Hindlimb muscle (tissue), 1 donor: ENCODE measurements at places on chromosomes 11 and 22. TPM values are rescaled to one million over a fixed set of nuclear protein-coding genes. Genes with fewer than 3 reads are reported as not detected.

DNA sequence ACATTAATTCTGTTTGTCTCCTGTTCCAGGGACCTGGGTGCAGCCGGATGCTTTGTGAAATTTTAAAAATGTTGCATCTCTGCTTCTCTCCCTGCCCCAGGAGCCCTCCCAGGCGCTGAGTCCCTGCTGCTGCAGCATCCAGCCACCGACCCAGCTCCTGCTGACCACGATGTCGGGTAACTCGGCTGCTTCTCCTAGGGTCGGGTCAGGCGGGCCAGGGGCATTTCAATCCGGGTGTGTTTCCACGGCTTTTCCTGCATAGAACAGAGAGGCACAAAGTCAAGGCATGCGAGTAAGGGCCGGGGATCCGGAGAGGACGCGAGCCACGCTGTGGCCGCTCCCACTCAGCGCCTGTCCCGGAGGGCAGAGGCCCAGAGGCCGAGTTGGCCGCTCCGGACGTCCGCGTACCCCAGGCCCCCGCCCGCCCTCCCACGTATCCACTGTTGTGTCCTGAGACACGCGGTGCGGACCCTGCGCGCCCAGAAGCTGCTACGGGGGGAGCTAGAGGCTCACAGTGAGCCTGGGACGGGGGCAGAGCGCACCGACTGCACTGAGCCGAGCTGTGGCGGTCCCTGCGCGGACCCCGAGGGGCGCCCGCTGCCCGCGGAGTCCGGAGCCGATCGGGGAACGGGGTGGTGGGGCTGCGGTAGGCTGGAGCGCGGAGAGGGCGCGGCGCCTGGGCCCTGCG is at the start of gene POU2AF3:
Gene POU2AF3 (plus strand): TSS at position 134 of the 688 bp plus-strand sequence. CDS start 36 bp downstream, at position 170.
- DNase-seq = no peak

GRCh38 chr22:32904044-32904443 is 102.5 kb downstream of the TIMP3 start:
- no peak for DNase-seq

Gene TMEM218
- polyA plus RNA-seq = 23.3 TPM

GRCh38 chr22:23289851-23290724 is 109.8 kb downstream of the BCR start:
- DNase-seq = no peak

GRCh38 chr11:44747316-44747715 is 20.6 kb downstream of the TSPAN18 start:
- DNase-seq = no peak

GRCh38 chr11:109350091-109350490 is 71.9 kb upstream of the C11orf87 start:
- DNase-seq = no peak

Gene SCGB2A2
- polyA plus RNA-seq = not detected

GRCh38 chr11:46421257-46421880 is 29.8 kb upstream of the CHRM4 start:
- no peak for DNase-seq

DNA sequence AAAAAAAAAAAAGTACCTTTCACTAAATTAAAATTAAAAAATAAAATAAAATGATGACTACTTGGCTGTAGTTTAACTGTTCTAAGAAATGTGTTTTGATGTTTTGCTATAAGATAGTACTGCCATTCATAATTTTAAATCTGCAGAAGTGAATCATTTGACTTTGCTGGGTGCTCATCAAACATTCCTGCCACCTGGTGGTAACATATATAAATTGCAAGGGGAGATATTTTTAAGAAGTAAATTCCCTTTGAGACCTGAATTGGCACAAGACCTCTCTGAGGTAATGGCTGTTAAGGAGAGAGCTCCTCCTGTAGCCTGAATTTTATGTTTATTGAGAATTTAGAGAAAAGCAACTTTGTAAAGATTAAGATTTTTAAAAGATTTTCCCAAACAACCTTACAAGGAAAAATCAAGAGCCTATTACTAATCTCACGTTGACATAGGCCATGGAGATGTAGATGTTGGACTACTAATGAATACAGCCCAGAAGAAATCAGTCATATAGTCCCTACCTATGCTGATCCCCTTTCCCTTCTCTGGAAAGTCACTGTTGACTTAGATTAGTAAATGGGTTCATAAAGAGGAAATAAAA is 11.9 kb upstream of the NARS2 start:
- DNase-seq = no peak

Gene DEFB131B
- not detected for polyA plus RNA-seq

GRCh38 chr11:22177186-22177585 is 15.7 kb upstream of the ANO5 start:
- no peak for DNase-seq

DNA sequence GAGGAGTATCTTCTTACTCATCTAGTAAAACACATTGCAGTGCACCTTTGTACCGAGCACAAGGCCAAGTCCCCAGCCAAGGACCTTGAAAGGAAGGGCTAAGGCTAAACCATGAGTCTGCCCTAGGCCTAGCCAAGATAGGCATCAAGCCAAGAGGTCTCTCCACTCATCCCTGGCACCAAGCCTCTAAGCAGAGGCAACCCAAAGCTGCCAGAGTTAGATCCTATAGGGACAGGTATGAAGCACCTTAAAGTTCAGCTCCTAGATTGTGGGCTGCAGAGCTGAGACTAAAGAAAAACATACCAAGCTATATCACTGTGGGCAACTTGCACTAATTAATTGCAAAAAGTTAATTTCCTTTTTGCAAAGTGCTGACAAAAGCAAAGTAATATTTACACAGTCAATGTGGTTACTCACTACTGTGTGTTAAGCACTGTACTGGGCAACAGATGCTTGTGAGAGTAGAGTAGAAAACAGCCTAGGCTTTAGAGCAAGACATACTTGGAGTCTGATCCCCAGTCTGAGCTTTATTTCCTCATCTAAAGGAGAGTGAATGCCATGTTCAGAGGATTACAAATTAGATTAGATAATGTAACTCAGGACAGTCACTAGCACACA is 7.2 kb downstream of the COA4 start:
- DNase-seq = no peak

GRCh38 chr11:69183613-69184012 is 27.9 kb downstream of the SMIM38 start:
- DNase-seq = no peak

- no peak for DNase-seq
Observed at GRCh38 chr11:3119141-3119821, 45.8 kb downstream of the OSBPL5 start.

Gene NLRP14
- not detected for polyA plus RNA-seq

- no peak for DNase-seq
Observed at GRCh38 chr11:13343067-13343466, 65.5 kb downstream of the BMAL1 start.

Gene BRSK2
- 1.1 TPM for polyA plus RNA-seq

Gene TMEM191B
- not detected for polyA plus RNA-seq

DNA sequence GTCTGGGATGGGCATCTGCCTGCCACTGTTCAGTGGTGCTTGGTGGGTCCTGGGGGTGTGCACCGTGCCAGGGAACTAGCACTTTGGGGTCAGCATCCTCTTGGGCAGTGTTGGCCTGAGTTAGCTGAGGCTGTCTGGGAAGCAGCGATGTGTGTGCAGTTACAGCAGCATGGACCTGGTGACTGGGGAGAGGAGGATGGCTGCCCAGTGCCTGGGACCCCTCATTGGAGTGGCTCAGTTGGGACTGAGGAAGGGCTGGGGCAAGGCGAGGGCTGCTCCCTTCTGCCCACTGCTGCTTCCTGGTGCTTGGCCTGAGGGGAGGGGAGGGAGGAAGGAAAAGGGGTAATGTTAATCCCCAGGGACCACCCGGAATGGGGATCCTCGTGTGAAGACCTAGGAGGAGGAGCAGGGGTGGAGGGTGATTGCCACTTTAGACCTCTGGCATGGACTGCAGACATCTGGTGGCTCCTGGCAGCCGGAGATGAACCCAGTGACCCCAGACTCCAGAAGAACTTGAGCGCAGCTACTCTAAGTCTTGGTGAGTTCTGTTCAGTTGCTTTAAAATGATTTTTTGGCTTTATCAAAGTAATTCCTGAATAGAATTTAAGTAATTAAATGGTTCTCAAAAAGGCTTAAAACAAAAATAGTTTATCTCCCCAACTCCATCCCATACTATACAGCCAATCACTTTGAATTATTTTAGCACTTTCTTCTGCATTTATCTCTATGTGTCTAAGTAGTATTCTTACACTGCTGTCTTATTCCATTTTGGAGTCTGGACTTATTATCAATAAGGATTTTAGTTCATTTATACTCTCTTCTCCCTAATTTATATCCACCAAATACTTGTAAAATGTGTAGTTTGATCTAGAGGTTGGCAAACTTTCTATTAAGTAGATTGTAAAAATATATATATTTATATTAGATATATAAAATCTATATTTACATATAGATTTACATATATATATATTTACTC is 15.4 kb upstream of the TMEM191C start:
- DNase-seq = no peak

Gene TRIM64
- not detected for polyA plus RNA-seq

DNA sequence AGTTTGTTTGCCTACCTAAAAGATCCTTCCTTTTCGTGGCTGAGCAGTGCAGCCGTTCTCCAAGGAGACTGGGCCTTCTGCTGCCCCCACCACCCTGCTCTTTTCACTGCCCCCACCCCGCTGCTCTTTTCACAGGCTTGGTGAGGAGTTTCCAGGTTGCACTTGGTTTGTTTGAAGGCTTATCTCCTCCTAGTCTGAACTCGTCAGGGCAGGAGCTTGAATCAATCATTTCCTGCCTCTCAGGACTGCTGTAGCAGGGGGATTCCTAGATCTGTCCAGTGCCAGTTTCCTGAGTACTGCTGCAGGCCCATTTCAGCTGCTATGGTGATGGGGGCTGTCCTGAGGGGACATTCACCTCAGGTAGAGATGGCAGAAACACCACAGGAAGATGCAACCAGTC is 10.0 kb downstream of the MED15 start:
- no peak for DNase-seq

Gene MOGAT2
- polyA plus RNA-seq = not detected

- no peak for DNase-seq
Observed at GRCh38 chr22:45462034-45462655, 40.5 kb upstream of the FBLN1 start.

GRCh38 chr11:65917077-65917433 is 1.8 kb downstream of the C11orf68 start:
- DNase-seq = no peak

- DNase-seq = no peak
Observed at GRCh38 chr11:27611947-27612455, 88.3 kb downstream of the BDNF start.

- DNase-seq = no peak
Observed at GRCh38 chr11:11119917-11120316, 233.1 kb downstream of the CSNK2A3 start.

GRCh38 chr11:79092791-79093353 is 348.0 kb downstream of the TENM4 start:
- no peak for DNase-seq

Gene OOSP2
- not detected for polyA plus RNA-seq

DNA sequence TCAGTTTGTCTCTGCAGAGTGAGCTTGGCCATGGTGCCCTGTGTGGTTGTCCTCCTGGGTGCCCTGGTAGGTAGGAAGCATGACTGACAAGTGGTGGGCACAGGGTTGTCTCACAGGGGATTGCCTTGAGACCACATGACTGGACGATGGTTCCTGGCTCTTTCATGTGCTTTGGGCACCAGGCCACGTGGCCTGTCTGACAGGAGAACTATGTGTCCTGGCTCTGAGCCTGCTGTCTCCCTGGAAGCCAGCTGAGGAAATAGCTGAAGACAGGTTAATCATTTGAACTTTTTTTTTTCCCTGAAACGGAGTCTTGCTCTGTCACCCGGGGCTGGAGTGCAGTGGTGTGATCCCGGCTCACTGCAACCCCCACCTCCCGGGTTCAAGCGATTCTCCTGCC is 93.2 kb downstream of the LDLRAD3 start:
- no peak for DNase-seq

GRCh38 chr22:29887358-29887757 is 4.4 kb downstream of the MTMR3 start:
- no peak for DNase-seq

Gene LYVE1
- polyA plus RNA-seq = 55.4 TPM

DNA sequence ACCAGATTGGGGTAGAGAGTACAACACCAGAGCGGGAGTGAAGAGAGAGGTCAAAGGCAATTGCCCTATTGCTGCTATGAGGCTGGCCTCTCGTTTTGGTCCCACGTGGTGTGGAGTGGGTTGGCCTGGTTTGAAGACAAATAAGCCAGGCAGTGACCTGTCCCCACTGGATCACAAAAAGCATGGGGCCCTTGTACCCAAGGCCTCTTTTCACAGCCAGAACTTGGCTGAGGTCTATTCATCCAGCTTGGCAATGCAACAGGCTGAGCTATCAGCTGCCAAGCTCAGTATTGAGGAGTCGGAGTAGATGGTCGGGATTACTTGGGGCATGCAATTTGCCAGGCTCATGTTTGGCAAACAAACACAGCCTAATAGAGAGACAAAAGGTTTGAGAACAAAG is 19.2 kb upstream of the GALNT18 start:
- no peak for DNase-seq

DNA sequence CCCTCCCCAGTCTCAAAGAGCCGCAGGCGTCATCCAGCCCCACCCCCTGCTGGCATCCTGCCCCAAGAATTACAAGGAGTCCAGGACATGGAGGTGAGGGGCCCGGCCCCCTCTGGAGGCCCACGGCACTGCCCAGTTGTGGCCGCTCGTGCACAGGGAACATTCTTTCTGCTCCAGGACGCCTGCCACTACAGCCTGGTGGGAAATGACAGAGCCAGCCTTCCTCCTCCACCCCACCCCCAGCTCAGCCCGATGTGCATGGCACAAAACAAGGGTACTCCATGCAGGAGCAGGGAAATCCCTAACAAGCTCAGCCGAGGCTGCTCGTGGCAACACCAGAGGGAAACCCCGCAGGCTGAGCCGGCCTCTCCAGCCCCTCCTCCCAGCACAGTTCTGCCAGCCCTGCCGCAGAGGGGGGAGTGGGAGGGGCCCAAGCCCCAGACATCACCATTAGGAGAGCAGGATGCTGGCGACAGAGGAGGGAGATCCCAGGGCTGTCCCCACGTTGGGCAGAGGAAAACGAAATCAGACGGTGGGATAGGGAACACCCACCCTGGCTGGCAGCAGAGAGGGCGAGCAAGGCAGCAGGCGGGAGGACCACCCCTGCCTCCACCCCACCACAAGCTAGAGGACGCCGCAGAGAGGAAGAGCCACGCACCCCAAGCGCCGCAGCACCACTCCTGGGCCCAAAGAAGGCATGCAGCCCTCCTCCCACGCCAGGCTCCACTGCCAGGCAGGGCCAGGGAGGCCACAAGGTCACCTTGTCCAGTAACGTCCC is 10.0 kb downstream of the IGSF9B start:
- DNase-seq = no peak

DNA sequence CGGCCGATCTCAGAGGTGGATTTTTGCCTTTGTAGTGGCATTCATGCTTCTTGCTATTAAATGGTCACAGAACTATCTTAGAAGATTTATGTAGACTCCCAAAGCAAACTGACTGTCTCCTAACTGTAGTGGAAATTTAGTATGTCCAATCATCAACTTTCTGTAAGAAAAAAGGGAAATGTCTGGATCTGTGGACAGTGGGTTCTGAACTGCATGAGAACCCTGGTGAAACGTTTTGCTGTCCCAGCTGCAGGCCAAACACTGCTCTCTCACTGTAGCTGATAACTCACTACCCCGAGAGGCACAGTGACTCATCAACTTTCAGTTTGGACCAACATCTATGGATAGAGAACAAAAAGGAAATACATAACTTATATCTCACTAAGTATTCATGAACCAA is 387.1 kb downstream of the SOX6 start:
- DNase-seq = no peak
